Activated CD4-positive, alpha-beta T cell treated with anti-CD3 and anti-CD28 coated beads for 48 hours (primary cell): ENCODE measurements at places on chromosomes 4 and X.
A peak's percentile ranks its signal among the peaks of the same experiment; 100 is the strongest.

GRCh38 chr4:150078579-150079080 lies 385 bp downstream of the DCLK2 start:
- peak; percentile 11 for DNase-seq

GRCh38 chr4:86950831-86951525 lies 16.2 kb downstream of the AFF1 start:
- DNase-seq: no peak

- no peak for DNase-seq
These were observed 35.9 kb downstream of the ANTXR2 start for GRCh38 chr4:80036949-80037685.

DNA sequence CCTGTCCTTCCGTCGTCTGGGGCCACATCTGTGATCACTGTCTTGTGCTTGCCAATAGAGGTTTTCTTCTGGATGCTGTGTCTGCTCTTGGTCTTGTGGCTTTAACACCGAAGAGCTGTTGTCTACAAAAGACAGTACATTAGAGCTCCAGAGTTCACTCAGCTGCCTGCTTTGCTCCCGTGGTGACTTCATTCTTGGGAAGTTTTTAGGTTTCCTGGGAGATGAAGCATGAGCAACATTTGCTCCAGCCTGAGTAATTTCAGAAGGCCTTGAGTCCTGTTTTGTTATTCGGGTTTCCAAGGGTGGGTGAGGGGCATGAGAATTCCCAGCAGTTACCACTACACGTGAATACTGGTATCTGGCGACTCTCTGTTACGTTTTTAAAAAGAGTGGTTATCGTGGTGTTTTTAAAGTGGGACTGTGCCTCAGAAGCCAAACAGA lies 189.2 kb downstream of the SHROOM3 start:
- no peak for DNase-seq

DNA sequence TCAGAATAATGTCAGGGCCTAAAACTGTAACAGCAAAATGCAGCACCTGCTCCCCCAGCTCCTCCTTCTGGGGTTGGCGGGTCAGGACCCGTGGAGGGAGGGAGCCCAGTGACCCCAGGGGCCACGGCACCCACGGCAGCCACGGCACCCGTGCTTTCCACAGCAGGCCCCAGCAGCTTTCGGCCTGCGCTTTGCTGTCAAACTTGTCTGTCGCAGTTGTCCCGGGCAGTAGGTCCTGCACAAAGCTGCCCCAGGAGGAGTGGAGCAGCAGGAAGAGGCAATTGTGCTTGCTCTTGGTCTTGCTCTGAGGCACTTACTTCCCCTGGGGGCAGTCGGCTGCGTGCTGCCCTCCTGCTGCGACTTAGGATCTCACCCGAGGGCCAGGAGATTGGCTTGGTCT lies 183.6 kb downstream of the AFAP1 start:
- no peak for DNase-seq

- no peak for DNase-seq
These were observed 103.5 kb downstream of the TNIP2 start for GRCh38 chr4:2652415-2653160.

- DNase-seq: no peak
These were observed 14.1 kb downstream of the RPGR start for GRCh38 chrX:38313190-38313589.

DNA sequence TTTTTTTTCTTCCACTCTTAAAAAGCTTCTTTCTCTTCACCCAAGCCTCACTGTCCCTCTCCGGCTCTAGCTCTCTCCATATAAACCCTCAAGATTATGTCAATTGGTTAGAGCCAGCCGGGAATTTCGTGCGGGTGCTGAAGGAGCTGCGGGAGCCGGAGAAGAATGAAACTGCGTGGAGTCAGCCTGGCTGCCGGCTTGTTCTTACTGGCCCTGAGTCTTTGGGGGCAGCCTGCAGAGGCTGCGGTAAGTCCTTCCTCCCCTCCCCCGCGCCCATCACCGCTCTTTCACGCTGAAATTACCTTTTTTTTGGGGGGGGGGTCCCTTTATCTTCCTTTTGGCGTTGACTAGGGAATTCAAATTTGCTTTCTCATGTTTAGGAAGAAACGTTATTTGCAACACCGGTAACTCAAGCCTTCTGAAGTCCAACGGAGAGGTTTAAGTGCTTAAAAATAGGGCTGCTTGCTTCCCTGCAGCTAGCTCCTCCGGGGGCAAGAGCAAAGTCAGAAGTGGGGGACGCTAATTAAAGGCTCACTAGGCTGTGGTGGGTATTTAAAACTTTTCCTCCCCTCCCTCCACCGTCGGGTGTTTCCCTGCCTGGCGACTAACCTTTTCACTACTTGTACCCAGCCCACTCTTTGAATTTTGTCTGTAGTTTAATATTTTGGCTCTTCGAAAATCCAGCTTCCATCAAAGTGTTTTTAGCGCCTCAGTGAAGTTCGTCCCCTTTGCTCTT lies 491 bp downstream of the COL4A5 start:
- DNase-seq: no peak

DNA sequence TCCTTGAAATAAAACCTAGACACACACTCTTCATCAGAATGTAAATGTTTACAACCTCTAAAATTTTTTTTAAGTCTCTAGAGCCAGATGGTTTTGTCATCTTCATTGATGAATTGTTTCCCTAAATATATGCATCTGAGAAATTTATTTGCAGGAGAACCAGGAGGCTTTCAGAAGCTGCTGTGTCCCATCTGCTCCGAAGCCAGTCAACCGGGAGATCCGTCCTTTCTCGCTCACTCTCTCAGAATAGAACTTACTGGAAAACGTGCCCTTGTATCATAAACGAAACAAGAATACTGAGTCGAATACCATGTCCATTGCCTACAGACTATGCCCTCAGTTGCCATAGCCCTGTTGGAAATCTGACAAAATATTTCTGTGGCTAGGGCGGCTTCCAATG lies 103.5 kb downstream of the SLC34A2 start:
- DNase-seq: no peak

DNA sequence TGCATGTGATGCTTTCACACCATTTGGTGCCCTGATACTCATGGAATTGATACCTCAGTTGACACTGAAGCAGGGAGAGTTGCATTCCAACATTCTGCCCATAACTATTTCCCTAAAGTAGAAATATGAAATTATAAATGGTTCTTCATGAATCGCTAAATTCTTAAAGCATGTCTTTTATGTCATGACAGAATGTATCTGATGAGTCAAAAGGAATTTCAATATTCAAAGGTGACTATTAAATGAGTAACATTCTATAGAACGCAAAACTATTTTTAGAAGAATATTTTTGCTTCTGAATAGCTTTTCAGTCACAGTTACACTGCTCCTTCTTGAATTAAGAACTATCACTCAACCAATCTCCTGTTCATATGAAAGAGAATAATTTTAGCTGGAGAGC lies 152.8 kb downstream of the ADGRA3 start:
- DNase-seq: no peak

DNA sequence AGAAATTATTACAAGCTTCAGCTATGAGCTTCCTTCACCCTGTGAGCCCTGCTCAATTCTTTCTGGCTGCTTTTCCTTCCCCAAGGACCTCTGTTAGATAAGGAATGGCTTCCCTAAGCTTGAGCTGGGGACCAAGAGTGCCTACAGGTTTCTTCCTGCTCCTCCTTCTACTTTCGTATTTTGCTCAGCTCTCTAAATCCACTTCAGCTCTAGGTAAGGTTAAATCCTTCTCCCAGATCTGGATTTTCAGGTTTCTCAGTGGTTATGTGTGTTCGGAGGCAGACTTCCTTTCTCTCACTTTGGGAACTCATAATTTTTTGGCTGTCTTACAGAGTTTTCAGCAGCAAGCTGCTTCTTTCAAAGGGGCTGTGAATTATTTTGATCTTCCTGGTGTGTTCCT lies 21.9 kb upstream of the ZDHHC15 start:
- no peak for DNase-seq

GRCh38 chrX:120291211-120291610 lies 20.1 kb downstream of the TMEM255A start:
- DNase-seq: no peak

DNA sequence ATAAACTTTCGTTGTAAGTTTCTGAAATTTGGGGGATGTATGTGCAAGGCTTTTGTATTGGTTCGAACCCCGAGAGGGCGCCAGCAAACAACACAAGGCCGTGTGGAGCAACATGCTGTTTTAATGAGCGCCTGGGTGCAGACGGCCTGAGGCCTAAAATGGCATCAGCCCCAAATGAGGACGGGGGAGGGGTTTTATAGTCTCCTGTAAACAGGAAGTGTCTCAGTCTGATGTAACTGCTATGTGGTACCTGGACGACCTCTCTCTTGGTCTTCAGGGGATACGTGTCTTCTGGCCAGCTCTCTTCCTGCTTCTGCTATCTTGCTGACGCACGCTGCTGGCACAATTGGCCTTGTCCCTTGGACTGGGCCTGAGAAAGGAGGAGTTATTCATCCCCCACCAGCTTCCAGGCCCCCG lies 1348.0 kb downstream of the ADGRL3 start:
- DNase-seq: no peak

- DNase-seq: peak; percentile 34
These were observed 72.4 kb downstream of the PALLD start for GRCh38 chr4:168569066-168569930.

DNA sequence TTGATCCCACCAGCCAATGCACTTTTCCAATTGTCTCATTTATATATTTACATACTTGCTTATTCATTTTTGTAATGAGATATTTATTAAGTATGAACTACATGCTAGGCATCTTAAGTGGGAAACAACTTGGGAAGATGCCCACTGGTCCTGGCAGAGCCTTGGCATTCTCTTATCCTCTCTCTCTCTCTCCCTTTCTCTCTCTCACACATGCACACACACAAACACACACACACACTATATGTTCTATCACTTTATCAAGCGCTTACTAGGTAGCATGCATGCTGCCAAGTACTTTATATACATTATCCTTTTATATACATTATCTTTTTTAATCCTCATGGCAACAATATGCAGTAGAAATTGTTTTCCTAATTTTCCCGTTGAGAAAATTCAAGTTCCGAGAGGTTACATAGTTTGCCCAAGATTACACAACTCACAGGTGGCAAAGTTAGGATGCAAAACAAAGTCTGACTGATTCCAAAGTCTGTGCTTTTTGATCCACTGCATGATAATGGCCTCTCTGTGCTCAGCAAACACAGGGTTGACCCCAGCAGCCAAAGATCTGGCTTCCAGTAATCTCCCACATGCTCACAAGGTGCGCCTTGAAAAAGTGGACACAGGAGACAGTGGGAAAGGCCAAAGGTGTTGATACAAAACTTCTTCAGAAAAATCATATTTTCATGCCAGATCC lies 173.1 kb upstream of the KLF3 start:
- no peak for DNase-seq

GRCh38 chrX:74980802-74981201 lies 55.5 kb upstream of the NEXMIF start:
- DNase-seq: no peak

- no peak for DNase-seq
These were observed 21.0 kb upstream of the TMSB15B start for GRCh38 chrX:103941201-103941975.

DNA sequence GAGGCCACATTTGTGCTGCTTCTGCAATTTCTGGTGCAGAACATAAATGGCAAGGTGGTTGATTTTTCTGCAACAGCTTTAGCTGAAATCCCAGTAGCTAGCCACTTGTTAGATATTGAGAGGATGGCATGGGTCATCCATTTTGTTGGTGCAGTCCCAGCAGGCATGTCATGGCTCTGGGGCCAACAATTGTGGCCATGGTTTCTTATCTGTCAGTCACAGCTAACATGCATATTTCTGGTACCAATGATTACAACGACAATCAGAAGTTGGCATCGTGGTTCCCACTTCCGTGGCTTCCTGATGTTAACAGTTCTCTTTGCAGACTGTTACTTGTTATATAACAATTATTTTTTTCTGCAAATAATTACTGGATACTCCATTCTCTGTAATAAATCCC lies 42.8 kb upstream of the PRKG2 start:
- no peak for DNase-seq

- no peak for DNase-seq
These were observed 83.5 kb downstream of the ZNF674 start for GRCh38 chrX:46461660-46462191.

DNA sequence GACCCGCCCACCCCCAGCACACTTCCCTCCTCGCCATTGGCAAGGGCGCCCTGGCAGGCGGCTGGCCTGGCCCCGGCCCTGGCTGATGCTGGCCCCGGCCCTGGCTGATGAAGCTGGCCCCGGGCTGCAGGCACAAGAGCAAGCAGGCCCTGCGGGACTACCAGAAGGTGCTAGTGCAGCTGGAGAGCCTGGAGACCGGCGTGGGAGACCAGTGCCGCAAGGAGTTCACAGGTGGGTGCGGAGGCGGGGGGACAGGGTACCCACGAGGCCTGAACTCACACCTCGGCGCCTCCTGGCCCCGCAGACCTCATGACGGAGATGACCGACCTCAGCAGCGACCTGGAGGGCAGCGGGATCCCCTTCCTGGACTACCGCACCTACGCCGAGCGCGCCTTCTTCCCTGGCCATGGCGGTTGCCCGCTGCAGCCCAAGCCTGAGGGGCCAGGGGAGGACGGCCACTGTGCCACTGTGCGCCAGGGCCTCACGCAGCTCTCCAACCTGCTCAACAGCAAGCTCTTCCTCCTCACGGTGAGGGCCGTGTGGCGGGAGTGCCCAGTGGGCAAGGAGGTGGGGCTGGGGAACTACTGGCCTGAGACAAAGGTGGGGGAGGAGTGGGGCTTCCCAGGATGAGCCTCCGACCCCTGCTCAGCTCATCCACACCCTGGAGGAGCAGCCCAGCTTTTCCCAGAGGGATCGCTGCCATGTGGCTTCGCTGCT lies 6.1 kb upstream of the SRPK3 start:
- DNase-seq: no peak

- DNase-seq: no peak
These were observed 85.4 kb downstream of the MAGEB10 start for GRCh38 chrX:27893211-27893610.

DNA sequence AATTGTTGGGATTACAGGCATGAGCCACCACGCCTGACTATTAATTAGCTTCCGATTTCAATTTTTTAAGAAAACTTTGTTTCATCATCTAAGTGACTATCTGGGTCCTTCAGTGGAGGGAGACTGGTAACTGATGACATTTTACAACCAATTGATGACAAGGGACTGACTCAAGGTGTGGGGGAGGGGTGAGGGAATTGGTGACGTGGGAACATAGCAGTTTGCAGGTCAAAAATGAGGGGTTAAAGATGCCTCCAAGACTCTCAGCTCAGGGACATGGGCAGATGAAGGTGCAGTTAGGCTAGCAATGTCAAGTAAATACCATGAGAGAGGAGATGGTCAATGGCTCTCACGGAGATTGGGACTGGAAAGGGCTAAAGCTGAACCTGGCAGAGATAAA lies 5.7 kb upstream of the FAM9C start:
- DNase-seq: peak; percentile 59
